ENCODE measurements at places on chromosomes 6 and 20. TPM values are rescaled to one million over a fixed set of nuclear protein-coding genes. Genes with fewer than 3 reads are reported as not detected.
A peak's percentile ranks its signal among the peaks of the same experiment; 100 is the strongest.

The MMP24 gene
- total RNA-seq: not detected

DNA sequence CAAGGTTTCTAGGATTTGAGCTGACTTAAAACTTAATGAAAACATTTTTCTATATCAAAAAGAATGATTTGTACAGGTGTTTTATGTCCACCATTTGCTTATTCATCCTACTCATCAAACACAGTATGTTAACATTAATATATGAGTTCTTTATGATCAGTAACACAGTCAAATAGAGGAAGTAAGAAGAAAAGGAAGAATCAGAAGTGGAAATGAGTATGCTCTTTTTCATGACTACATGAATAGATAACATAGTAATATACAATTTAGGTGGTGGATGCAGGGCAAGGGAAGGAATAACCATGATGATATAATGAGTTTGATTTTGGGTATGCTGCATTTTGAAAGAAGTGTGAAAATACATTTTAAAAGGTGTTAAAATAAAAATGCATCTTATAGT, 16.5 kb downstream of the KPNA5 start:
- DNase-seq: no peak

GRCh38 chr6:111724505-111724904, 118.8 kb upstream of the TRAF3IP2 start:
- peak; percentile 38 for DNase-seq

DNA sequence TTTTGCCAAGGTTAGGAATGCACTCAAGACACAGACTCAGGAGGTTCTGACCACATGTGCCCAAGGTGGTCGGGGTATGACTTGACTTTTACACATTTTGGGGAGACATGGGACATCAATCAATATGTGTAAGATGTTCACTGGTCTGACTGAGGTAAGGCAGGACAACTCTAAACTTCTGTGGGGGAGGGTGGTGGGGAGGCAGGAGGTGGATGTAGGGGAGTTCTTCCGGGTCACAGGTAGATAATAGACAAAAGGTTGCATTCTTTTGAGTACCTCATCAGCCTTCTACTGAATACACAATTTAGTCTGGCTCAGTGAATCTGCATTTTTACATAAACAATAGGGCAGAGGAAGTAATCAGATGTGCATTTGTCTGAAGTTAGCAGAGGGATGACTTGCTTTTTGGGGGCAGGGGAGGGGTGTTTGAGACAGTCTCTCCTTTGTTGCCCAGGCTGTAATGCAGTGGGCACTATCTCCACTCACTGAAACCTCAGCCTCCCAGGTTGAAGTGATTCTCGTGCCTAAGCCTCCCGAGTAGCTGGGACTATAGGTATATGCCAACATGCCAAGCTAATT, 10.9 kb downstream of the ECHDC1 start:
- no peak for DNase-seq
